ENCODE measurements at places on chromosomes 6 and 20. TPM values are rescaled to one million over a fixed set of nuclear protein-coding genes. Genes with fewer than 3 reads are reported as not detected.

- DNase-seq, result no peak
These were observed 28.2 kb downstream of the NDRG3 start for GRCh38 chr20:36717657-36718056.

- DNase-seq, result no peak
These were observed 222.1 kb downstream of the LAMA2 start for GRCh38 chr6:129105035-129105434.

DNA sequence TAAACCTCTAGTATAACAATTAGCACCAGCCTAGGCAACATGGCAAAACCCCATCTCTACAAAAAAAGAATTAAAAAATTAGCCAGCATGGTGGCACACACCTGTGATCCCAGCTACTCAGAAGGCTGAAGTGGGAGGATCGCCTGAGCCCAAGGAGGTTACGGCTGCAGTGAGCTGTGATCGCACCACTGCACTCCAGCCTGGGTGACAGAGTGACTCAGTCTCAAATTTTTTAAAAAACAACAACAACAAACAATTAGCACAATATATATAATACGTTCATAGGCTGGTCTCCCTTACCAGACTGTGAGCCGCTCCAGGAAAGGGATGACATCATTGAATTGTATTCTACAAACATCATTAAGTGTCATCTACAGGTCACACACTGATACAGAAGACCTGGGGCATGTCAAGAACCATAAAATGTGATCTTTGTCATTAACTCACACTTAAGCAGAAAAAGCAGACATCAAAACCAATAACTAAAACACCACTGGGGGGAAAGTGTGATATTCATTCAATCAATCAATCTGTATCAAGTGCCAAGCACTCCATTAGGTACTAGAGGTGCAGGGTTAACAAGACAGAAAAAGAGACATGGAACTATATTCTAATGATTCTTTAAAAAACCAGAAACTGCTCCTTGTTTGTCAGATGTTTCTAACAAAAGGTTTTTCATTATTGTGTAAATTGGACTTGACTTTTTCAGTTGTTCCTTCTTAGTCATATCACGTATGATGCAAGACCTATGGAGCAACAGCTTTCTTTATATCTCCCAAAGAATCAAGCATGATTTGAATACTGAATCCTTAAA, 17.8 kb downstream of the MAP3K5 start:
- DNase-seq, result no peak

DNA sequence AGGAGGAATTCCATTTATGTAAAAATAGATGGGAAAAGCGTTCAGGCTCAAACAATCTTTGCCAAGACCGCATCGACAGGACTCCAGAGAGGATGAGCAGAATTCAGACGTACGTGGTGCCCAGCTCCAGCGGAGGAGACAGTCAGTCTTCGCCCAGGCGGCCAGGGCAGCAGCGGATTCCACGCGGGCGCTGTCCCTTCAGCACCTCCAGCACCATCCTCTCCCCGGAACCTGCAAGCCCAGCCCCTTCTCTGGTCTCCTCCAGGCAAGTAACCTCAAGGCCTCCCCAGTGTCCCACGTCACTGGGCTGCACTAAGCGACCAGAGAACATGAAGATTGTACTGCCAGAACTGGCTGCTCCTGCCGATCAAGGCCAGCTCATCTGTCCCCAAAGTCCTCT, 2.8 kb upstream of the KCNQ2 start:
- peak; percentile 35 for DNase-seq

GRCh38 chr6:3506200-3506599, 49.4 kb upstream of the SLC22A23 start:
- DNase-seq, result no peak

GRCh38 chr6:146408583-146408982, 135.1 kb upstream of the RAB32 start:
- DNase-seq, result no peak

- no peak for DNase-seq
These were observed 21.2 kb upstream of the VSTM2L start for GRCh38 chr20:37881601-37882343.

GRCh38 chr6:150752409-150752808, 113.1 kb upstream of the MTHFD1L start:
- DNase-seq, result no peak

DNA sequence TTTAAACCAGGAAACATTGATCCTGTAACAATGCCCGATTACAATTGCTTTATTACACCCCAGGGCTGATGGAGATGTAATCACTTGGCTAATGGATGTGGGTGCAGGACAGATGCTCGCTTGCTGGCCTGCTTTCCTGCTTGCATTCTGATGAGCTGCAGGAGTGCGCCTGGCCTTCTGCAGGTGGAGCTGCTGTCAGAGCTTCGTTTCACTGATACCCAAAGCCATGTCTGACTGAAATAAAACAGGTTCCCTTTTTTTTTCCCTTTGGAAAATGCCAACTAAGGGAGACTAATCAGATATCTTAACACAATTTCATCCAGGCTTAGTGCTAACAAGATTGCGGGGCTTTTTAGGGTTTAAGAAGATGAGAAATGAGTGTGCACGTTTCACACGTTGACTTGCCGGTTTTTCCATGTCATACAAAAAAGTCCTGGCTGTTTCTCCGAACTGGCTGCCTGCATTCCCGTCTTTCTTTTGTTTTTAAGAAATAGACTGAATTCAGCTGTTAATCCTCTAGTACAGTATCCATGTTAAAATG, 60.7 kb downstream of the VAPB start:
- peak; percentile 57 for DNase-seq

- no peak for DNase-seq
These were observed 55.0 kb upstream of the DACT2 start for GRCh38 chr6:168374541-168375071.

DNA sequence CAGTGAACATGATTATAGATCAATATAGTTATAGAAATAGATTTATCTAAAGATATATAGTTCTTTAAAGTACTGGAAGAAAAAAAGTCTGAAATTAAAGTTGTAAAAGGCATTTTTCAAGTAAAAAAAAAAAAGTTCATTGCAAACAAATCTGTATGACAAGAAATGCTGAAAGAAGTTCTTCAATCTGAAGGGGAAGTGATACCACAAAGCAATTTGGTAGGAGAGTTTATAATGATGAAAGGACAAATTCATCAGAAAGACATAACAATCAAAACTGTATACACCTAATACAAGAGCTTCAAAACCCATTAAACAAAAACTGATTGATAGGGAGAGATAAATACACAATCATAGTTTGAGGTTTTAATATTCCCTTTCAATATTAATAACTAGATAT, 14.1 kb downstream of the HUS1B start:
- DNase-seq, result no peak

- peak; percentile 90 for DNase-seq
These were observed 82.4 kb downstream of the PSMB1 start for GRCh38 chr6:170470734-170471133.

HRH3 gene
- total RNA-seq, result not detected

NINL gene
- total RNA-seq, result 17.6 TPM

SMOC2 gene
- 146 TPM for total RNA-seq

Measured in umbilical cord (tissue), 2 donors.